ENCODE measurements at places on chromosomes 3 and 15.

- DNase-seq, result no peak
Observed at GRCh38 chr3:191499307-191500080, 38.5 kb downstream of the PYDC2 start.

DNA sequence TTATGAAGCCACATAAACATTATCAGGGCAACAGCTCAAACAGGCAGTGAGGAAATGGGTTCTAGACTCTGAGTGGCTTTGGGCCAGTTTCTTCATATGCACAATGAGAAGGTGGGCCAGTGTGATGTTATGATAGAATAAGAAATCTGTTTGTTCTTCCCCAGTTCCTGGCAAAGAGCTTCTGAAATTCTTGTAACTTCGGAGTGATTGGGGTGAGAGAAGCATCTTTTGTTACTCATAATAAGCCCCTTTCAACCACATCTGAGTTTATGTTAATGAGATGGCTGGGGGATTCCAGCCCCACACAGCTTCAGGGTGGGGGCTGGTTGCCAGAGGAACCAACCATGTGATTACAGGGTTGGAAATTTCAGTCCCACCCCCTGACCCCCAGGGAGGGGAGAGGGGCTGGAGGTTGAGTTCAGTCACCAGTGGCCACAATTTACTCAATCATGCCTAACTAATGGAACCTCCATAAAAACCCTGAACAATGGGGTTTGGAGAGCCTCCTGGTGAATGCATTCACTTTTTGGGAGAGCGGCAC lies 57.0 kb upstream of the FRMD4B start:
- no peak for DNase-seq

GRCh38 chr3:50674349-50675178 lies at the start of gene DOCK3:
Gene DOCK3 (plus strand): TSS chr3:50674927. CDS start chr3:50675264, 337 bp downstream.
- no peak for DNase-seq

DNA sequence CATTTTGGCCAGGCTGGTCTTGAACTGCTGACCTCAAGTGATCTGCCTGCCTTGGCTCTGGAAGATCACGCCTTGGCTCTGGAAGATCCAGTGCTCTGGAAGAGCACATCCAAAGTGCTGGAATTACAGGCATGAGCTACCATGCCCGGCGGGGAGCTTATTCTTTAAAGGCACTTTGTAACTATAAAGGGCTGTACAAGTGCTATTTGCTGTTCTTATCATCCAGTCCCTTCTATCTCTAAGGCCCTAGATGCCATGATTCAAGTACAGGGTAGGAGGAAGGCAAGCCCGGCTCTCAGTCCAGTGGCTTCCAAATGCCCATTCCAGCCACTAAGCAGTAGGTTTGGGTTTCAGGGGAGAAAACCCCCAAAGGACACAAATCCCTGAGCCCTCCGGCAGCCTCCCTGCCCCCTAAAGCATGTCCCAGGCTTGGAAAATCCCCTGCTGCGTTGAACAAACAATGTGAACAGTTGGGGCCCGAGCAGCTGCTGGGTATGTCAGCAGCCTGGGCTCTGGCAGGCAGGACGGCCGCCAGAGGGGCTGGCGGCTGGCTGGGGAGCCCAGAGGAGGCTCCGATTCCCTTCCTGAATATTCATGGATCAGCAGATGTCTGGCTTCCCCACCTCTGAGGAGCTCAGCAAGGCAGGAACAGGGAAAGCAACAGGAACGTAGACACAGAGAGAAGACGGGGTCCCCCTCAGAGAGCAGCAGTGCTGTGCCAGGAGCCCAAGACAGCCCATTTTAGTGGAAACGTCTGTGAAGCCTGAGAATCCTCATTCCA lies 7.7 kb downstream of the IGDCC4 start:
- no peak for DNase-seq

DNA sequence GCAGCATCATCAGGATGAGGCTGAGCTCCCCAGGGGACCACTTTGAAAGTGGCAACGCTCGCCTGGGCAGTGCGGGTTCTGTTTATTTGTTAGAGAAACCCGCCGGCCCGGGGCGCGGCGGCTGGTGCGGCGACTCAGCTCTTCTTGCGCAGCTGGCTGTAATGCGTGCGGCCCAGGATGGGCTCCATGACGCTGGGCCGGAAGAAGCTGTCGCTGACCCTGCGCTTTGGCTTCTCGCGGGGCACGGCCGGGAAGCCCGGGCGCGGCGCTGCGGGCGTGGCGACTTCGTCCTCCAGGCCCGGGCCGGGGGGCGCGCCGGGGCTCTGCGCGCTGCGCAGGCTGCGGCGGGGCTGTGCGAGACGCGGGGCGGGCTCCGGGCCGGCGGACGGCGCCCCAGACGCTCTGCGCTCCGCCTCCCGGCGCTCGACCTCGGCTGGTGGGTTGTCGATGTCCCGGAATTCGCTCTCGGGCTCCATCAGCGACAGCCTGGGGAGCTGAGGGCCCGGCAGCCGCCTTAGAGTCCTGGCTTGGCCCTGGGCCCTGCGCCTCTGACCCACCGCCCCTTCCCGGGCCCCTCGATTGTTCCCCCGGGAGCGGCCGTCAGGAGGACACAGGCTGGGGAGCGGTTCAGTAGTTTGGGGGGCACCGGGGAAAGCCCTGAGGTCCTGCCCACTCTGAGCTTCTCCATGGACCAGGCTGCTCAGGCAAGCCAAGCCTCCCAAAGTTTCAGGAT lies 10.3 kb upstream of the KIF7 start:
- no peak for DNase-seq

DNA sequence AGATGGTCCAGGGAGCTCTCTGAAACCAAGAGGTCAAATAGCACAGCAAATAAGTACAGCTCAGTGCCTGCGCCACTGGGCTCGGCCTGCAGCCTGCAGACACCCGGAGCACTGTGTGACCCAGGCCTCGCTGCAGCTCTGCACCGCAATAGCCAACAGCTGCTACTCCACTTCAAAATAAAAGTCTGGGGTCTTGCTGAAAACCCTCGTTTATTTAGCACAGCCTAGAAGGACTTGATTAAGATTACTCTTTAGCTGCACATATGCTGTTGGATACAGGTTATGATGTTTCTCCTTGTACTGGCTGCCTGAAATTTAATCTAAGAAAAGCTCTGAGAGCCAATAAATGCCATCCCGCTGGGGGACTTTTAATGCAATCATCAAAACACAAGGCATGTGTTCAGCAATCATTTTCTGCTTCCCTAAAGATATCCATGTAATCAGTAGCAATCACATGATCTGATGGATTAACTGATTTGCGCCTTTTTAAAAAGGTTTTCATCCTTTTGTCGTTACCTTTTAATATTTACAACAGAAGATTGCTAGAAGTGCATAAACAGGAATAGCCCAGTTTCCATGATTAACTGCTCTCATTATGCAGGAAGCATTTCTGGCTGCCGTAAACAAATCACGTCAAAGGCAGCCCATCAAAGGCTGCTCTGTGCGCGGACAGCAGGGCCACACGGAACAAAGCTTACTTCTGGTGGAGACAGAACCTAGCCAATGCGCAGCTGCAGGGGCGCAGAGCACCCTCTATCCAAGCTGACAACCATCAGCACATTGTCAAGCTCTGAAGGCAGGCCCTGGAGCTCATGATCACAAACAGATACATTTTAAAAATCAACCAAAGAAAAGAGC lies 58.8 kb downstream of the CLASP2 start:
- no peak for DNase-seq

DNA sequence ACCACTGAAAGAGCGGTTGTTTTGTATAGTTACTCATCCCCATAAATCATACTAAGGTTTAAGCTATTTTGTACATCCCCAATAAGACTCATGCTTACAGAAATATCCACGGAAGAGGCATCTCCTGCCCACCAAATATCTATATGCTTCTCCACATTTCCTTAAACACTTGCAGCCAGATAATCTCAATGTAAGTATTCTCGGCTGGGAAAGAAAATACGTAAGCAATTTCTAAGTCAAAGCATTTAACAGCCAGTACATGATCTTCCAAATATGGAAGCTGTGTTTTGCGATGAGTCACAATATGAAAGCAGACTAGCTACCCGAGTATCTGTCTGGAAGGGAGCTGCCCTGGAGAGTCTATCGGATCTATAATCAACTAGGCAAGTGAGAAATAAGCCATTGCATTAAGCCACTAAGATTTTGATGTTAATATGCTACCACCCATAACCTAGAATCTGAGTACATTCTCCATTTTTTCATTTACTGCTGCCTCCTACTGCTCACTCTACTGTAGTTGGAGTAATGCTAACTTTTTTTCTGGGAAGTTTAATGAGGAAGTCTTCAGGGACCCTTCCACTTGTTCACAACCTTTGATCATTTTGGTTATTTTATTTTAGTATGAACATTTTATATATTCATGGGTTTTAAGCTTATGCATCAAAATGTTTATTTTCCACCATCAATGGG lies 26.9 kb upstream of the ZMAT3 start:
- DNase-seq, result no peak

- no peak for DNase-seq
Observed at GRCh38 chr15:42749266-42749665, 12.3 kb upstream of the CDAN1 start.

DNA sequence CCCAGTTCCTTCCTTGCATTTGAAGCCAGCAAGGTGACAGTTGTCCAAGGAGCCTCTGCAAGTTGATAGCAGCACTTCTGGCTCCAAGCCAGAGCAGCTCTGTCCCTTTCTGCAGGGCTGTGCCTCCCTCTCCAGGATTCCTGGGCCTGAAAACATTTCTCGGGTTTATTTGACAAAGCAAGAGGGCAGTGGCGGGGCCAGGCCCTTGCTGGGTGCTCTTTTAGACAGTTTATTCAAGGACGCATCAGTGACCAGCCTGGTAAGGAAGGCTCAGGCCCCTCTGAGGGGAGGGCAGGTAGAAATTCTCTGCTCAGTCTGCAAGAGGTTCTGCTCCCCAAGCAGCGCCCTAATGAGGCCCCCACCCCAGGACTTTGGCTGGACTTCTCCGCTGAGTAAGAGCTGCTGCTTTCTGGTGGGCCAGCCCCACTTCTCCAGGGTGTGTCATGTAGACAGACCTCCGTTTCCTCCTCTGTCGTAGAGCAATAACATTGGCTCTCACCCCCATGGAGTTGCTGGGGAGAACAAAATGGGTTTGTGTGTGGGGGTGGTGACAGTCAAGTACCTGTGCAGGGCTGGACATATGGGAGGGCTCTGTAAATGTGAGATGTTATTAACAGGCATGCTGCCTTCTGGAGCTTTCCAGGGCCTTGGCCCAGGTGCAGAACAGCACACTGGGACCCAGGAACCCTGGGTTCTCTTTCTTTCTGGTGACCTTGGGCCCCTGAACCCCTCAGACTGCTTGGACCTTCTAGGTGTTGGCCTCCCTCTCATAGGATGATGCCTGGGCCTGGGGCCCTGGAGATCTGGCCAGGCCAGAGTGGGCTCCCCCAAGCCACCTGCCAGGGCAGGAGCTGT lies 146.2 kb upstream of the TLE3 start:
- no peak for DNase-seq

DNA sequence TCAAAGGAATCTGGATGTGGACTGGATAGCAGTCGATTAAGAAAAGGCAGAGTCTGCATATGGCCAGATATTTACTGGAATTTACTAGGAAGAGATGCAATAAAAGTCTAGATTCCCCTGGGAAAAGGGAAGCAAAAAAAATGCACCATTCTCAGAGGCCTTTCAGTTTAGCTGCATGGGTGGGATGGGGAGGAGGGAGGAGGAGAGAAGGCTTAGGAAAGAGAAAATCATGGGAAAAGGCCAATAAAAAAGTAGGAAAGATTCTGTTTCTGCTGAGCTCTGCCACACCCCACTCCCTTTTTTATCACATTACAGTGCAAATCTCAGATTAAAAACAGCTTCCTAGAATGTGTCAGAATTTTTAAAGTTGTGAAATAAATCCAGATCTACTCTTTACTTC lies 103.6 kb downstream of the ADAMTS9 start:
- DNase-seq, result no peak

DNA sequence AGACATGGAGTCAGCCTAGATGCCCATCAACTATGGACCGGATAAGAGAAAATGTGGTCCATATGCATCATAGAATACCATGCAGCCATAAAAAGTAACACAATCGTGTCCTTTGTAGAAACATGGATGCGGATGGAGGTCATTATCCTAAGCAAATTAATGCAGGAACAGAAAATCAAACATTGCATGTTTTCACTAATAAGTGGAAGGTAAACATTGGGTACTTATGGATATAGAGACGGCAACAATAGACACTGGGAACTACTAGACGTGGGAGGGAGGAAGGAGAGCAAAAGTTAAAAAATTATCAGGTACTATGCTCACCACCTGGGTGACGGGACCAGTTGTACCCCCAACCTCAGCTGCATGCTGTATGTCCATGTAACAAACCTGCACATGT lies 2.5 kb downstream of the PLD1 start:
- no peak for DNase-seq

DNA sequence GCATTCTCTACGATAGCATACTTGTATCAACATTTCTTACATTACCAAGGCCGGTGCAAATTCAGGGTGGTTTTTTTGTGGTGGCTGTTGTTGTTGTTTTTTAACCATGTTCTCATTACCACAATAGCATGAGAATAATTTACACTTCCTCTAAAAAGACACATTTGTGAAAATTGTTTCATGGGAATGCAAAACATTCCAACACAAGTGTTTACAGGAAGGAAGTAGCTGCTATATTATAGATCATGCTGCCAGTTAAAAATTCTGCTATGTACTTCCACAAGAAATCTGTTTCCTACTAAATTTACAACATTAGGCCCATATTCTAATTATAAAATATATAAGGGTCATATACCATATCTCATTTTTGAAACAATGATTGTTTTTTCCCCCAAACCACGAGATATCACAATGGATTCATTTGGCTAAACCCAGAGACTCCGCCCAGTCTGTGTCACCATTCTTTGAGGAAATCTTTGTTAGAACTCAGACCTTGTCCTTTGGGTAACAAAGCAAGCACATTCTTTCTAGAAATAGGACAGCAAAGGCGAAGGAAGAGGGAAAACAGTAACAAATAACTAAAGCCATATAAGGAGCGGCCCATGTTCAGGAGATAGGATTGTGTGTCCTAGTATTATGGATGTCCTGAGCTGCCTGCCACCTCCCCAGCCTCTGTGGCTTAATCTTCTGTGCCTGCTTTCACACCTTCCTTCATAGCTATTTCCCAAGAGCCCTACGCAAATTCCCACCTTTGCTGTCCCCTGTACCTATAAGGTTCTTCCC lies 60.1 kb downstream of the UACA start:
- DNase-seq, result no peak

- no peak for DNase-seq
Observed at GRCh38 chr3:4835616-4836043, 143.6 kb upstream of the BHLHE40 start.

- no peak for DNase-seq
Observed at GRCh38 chr3:134621854-134622253, 29.0 kb downstream of the KY start.

DNA sequence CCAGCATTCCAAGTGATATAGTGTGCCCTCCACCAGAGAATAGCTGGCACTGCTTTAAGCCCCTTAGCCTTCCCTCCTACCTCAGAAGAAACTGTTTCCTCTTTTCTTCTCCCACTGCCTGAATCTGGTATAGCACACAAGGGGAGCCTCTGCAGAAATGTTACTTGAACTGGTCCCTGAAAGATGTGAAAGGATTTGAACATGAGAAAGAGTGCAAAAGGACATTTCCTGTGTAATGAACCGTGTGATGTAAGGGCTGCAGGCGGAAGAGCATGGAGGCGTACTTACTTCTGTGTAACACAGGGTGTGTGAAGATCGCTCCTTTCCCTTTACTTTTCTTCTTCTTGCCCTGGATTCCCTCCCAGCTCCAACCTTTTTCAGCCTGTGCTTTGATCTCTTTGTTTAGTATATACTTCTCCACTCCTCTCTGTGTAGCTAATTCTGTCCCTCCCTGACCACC lies 8.4 kb downstream of the TMOD3 start:
- no peak for DNase-seq
